EH (cell line): ENCODE measurements at places on chromosomes 16 and 17.

GRCh38 chr16:2821487-2822157 is 4.6 kb downstream of the PRSS21 start:
- no peak for DNase-seq

GRCh38 chr16:6704306-6704930 is 628.2 kb upstream of the RBFOX1 start:
- DNase-seq: no peak

DNA sequence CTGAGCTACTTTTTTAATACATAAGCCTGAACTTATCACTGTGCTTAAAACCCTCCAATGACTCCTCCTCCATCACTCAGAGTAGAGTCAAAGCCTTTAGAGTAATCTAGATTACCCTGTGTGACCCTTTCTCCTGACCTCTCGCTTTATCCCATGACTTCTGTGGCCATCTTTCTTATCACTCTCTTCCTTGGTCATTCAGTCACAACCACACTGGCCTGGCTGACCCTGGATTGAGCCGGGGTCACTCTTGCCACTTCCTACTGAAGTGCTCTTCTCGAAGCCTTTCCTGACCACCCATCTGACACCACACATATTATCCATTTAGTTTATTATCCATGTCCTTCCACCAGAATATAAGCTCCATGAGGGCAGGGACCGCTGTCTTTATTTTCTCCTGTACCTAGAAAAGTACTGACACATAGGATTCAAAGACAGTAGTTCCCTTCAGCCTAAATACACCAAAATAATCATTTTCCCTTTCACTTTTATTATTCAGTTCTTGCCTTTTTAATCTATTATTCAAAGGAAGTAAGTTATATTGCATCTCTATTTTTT is 28.0 kb upstream of the ABCA9 start:
- DNase-seq: no peak

DNA sequence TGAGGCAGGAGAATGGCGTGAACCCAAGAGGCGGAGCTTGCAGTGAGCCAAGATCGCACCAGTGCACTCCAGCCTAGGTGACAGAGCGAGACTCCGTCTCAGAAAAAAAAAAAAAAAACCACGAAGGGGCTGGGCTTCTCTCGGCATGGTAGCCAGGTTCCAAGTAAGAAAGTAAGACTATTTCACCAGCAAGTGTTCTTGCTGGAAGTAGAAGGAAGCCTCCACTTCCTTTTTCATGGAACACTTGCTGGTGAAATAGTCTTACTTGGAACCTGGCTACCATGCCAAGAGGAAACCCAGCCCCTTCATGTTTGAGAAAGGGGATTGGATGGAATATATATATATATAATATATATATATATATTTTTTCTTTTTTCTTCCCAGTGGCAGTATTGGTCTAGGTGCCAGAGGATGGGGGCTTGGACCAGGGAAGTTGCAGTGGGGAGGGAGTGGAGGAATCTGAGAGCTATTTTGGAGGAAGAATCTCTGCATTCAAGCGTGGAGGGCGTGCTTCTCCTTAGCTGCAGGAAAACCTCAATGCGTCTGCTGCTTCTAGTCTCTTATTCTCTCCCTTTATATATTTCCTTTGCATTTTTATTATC is 7.2 kb upstream of the N4BP1 start:
- DNase-seq: no peak
